Right atrium auricular region (tissue), 2 donors: ENCODE measurements at places on chromosomes 3 and 15. TPM values are rescaled to one million over a fixed set of nuclear protein-coding genes. Genes with fewer than 3 reads are reported as not detected.

CP gene
- total RNA-seq: 68.4 TPM

ZCWPW2 gene
- 3.4 TPM for total RNA-seq

LYZL4 gene
- not detected for total RNA-seq

TM6SF1 gene
- total RNA-seq: 7.3 TPM

SAMMSON gene
- not detected for total RNA-seq

SAMD7 gene
- total RNA-seq: not detected

INKA1 gene
- 1.8 TPM for total RNA-seq

TIMMDC1 gene
- total RNA-seq: 108 TPM
